ENCODE measurements at places on chromosomes 4 and X.

GRCh38 chrX:104854790-104855340 lies 288.9 kb downstream of the IL1RAPL2 start:
- no peak for DNase-seq

- DNase-seq = no peak
Measured at GRCh38 chrX:45747905-45748304, 547.2 kb upstream of the DIPK2B start.

DNA sequence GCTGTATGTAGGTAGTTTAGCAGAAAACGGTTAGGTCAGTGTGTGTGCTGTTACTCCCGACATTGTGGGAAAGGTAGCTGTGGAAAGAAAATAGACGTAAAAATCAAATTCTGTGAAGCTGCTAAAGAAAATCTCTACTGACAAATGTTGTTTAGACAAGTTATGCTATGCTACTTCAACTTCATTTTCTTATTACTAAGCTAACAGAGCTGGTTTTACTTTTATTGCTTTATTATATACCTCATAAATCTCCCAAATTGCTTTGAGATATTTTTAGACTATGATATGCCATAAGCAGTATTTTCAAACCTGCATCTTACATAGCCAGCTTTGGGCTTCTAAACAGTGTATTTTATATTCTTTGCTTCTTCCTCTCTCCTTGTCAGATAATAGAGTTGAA lies 108.2 kb upstream of the PACRGL start:
- DNase-seq = no peak

DNA sequence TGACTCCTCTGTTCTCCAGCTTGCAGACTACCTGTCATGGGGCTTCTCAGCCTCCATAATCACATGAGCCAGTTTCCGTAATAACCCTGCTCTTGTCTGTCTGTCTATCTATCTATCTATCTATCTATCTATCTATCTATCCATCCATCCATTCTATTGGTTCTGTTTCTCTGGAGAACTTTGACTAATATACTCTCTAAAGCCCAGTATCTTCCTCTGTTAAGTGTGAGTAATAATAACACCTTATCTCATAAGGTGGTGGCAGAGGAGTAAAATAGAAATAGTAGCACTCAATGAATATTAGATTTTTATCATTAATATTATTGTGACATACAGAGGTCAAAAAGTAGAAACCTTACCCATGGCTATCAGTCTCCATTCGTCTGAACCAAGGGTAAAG lies 177.9 kb upstream of the PGRMC2 start:
- no peak for DNase-seq

GRCh38 chr4:128337863-128338262 lies 50.2 kb upstream of the PGRMC2 start:
- no peak for DNase-seq

All from stimulated activated CD8-positive, alpha-beta memory T cell treated with anti-CD3 and anti-CD28 coated beads, Interleukin-4, amount 100 ng/mL, for 4 hours (primary cell).